Activated naive CD4-positive, alpha-beta T cell treated with Interleukin-2 at 50 U/mL for 16 hours (primary cell): ENCODE measurements at places on chromosomes 11 and 22.

- DNase-seq, result no peak
Measured at GRCh38 chr11:47867823-47868222, 19.7 kb upstream of the NUP160 start.

DNA sequence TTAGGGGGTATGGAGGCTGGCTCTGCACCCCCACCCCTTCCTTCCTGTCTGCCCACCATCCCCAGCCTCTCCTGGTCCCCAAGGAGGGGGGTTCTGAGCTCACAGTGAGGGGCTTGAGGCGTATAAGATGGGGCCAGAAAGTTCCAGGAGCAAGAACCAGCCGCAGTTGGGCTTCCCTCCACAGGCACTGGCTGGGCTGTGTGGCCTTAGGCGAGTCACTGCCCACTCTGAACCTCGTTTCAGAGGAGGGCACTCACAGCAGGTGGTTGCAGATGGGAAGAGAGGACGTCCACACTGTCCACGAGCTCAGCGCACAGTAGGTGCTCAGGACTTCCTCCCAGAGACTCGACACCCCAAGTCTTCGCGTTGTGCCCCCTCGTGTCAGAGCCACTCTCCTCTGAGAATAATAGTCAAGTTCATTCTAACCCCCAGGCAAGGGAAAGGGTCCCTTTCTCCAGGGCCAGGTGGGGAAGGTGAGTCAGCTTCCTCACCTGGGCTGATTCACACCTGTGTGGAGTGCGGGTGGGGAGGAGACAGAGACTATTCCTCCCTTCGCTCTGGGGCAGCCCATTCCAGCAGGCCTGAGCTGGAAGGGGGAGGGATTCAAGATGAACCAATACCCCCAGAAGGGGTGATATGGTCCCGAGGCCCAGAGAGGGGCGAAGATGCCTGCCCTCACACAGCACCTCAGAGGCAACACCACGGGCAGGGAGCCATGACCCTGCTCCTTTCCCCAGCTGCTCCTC is 29.3 kb downstream of the RPL3 start:
- DNase-seq, result no peak

DNA sequence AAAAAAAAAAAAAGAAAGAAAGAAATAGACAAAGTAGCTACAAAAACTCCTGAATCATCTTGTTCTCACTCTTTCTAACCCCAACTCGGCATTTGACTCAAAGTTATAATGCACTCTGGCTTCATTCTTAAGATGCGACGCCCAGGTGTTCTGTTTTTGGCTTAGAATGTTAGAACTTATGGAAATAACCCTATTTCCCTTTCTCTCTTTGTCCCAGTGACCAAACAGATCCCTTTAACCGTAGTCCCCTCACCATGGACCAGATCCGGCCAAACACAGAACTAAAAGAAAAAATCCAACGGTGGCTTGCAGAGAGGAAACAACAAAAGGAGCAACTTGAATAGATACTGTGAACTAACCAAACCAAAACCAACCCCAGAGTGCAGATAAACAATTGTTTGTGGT is 5.3 kb upstream of the ATP5MG start:
- DNase-seq, result no peak

GRCh38 chr22:37295213-37295886 is 13.0 kb downstream of the CYTH4 start:
- DNase-seq, result no peak

- DNase-seq, result no peak
Measured at GRCh38 chr22:46234969-46235368, 15.1 kb downstream of the CDPF1 start.

GRCh38 chr11:67016550-67016949 is 6.4 kb upstream of the SYT12 start:
- no peak for DNase-seq

GRCh38 chr11:99351624-99352023 is 330.9 kb downstream of the CNTN5 start:
- DNase-seq, result no peak

GRCh38 chr11:119029340-119030028 is 1.2 kb downstream of the SLC37A4 start:
- peak; percentile 73 for DNase-seq

DNA sequence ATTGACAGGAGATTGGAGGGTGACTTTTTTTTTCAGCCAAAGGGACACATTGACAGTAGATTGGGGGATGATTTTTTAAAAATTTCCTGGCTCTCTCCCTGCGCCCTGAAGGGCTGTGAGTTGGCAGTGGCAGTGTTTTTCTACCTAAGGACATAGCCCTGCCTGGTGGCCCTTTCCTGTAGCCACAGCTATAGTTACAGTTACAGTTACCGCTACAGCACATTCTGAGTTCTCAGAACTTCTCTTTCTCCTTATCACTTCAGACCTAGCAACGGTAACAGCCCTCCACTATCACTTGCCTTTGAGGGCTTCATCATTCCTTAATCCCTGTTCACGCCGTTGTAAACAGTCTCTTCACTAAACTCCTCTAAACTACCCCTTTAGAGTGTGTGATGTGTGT is 684 bp downstream of the MRGPRX2 start:
- DNase-seq, result no peak

GRCh38 chr11:13761250-13761649 is 92.8 kb downstream of the FAR1 start:
- no peak for DNase-seq

- DNase-seq, result no peak
Measured at GRCh38 chr11:72579816-72580641, 94.2 kb downstream of the PDE2A start.

DNA sequence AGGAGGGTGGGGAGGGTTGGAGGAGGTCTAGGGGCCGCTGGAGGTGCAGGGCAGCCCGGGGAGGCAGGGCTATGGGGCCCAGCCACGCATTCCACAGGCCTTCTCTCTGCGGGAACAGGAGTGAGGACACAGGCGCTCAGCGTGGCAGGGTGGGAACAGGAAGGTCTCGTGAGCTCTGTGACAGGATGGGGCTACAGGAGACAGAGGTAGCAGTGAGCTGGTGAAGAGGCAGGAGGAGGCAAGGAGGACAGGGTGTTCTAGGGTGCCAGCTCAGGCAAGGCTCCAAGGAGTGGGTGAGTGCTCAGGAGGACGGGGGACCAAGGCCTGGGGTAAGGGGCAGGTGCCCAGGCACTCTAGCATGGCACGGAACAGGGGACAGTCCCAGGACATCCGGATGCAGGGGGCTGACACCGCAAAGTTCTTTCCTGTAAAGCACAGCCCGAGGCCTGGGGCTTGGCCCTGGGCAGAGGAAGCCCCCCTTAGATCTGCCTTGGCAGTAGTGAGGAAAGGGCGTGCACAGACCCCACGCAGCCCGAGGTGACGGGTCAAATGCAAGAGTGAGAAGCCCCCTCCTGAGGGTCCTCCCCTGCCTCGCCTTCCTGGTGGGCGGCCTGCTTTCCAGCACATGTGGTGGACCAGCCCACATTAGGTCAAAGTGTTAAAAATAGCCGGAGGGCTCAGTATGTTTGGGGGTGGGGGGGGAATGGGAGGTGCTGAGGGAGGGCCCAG is 4.7 kb upstream of the NEAT1 start:
- DNase-seq, result peak; percentile 36

DNA sequence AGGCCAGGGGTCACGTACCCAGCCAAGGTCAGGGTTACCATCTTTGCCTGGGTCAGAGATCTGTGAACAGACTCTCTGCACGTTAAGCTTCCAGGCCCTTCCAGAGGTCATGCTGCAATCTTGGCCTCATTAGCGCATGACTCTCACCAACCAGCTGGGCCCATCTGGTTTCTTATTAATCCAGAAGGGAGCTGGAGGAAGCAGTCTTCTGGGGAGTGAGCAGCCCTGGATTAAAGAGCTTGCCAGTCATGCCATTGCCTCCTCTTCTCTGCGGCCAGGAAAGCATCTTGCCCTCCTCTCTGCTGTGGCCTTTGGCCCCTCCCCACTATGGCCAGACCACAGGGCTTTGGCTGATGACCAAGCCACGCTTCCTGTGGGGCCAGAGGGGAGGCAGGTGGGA is 57.4 kb downstream of the CHST1 start:
- DNase-seq, result no peak

DNA sequence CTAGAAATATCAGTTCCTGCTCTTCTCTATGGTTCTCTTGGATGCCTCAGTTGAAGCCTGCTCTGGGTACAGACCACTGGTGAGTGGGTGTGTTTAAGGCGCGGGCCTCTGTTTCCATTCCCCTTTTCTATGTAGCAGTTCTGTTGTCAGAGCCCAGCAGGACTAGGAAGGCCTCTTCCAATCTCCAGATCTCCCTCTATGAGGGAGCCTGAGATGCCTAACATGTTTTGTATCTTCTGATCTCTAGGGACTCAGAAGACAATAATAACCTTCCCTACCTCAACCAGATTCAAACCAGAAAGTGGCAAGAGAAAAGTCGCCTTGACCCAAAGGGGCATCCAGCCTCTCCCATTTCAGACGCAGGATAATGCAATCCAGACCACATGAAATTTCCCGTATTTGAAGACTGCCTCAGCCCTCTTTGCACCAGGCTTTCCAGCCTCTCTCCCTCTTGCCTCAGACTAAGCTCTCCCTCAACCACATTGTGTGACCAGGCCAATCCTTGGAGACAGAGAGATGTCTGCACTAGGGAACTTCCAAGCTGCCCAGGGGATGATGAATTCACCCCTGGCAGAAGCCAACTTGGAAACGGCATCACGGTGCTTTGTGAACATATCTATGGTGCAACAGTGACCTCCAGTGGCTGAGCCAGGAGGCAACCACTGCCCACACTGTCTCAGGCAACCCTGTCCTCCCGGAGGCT is 150.1 kb upstream of the UBASH3B start:
- DNase-seq, result peak; percentile 33

DNA sequence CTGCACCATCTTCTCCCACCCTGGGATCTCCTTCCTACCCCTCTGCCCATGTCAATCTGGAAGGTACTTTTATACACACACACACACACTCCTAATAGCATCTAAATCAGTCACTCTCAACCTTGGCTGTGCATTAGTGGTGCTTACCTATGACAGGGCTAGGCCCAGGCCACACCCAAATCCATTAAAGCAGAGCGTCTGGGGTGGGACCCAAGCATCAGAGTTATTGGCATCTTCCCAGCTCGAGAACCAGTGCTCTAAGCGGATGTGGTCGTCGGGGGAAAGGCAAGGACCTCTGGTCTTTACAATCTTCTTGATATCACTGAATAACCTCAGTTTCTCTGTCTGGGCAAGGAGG is 194.6 kb downstream of the TRIM29 start:
- DNase-seq, result no peak

DNA sequence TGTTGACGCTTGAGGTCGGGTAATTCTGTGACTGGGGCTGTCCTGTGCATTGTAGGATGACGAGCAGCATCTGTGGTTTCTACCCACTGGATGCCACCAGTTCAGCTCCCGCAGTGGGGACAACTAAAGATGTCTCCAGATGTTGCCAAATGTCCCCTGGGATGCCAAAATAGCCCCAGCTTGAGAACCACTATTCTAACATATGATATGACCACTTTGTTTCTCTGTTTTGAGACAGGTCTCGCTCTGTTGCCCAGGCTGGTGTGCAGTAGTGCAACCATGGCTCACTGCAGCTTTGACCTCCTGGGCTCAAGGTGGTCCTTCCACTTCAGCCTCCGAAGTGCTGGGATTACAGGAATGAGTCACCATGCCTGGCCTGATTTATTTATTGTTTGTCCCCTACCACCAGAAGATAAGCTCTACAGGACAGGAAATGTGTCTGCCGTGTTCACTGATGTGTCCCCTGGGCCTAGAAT is 4.4 kb upstream of the MEN1 start:
- no peak for DNase-seq

DNA sequence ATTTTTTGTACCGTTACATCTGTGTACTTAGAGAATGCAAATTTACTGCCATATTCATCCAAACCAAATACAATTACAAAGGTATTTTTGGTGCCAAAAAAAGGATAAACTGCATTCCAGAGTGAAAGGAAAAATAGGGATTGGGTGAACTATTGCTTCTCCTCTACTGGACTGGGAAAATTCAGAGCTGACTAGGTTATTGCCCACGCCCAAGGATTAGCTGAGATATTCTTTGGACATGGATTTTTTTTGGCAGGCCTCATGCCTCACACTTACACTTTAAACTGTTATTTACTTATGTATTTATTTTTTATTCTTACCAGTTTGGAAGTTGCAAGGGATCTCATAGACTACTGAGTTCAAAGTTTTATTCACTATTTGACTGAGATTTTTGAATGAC is 76.3 kb upstream of the DDI1 start:
- DNase-seq, result no peak

DNA sequence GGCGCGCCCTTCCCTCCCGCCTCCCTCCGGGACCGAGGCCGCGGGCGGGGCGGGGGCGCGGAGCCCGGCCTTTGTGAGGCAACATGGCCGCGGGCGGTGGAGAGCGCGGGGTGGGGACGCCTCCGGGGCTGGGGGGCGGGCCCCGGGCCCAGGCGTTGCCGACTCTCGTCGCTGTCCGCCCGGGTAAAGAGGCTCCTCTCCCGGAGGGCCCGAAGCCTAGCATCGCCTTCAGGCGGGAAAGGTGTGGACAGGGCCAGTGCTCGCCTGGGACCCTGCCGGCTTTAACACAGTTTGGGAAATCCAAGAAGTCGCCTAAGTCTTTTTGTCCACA is 369 bp downstream of the DGCR8 start:
- peak; percentile 77 for DNase-seq

DNA sequence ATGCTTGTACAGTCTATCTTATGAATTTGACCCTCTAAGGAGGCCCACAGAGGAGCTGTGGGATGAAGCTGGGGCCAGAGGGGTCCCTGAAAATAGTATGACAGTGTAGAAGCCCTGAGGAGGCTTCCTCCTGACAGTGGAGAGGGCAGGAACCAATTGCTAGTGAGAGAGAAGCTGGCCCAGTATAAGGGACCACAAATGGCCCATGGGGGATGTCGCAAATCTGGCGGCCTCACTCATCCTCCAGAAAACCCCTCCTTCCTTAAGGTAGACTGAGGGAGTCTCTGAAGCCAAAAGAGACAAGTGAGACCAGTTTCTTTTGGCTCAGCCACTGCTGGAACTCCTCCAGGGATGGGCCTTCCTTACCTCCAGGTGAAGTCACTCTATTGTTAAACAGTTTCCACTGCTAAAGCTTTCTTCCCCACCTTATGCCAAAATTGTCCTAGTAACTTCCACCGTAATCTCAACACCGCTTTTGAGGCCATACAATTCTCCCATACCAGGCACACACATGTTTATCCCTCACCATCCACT is 17.8 kb upstream of the CASTOR1 start:
- no peak for DNase-seq

- DNase-seq, result no peak
Measured at GRCh38 chr11:111357150-111358037, 21.7 kb downstream of the POU2AF1 start.

- no peak for DNase-seq
Measured at GRCh38 chr11:62928011-62928410, 6.8 kb upstream of the CHRM1 start.

GRCh38 chr11:47350315-47350714 is 2.2 kb downstream of the MYBPC3 start:
- no peak for DNase-seq

- no peak for DNase-seq
Measured at GRCh38 chr11:20213790-20214189, 53.5 kb upstream of the DBX1 start.

DNA sequence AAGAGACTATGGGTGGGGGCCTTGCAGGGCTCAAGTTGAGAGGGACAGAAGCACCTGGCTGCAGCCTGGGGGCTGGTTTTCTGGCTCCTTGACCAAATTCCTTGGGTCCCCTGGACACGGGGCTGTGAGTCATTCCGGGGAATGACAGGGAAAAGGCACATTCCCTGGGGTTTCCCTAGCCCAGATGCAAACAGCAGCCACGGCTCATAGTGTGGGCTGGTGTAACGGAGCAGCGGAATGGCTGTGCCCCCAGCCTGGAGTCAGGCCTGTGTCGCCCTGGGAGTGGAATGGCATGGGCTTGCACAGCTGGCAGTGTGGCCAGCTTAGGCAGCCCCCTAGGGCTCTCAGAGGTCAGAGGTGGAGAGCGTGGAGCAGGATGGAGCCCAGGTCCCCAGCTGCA is 77.6 kb upstream of the KCNQ1OT1 start:
- no peak for DNase-seq
